ENCODE measurements at places on chromosomes 1 and 21.
A peak's percentile ranks its signal among the peaks of the same experiment; 100 is the strongest.

- DNase-seq, result no peak
Measured at GRCh38 chr1:34822202-34822601, 29.4 kb downstream of the GJA4 start.

- DNase-seq, result no peak
Measured at GRCh38 chr1:24152631-24153494, 9.9 kb upstream of the IL22RA1 start.

DNA sequence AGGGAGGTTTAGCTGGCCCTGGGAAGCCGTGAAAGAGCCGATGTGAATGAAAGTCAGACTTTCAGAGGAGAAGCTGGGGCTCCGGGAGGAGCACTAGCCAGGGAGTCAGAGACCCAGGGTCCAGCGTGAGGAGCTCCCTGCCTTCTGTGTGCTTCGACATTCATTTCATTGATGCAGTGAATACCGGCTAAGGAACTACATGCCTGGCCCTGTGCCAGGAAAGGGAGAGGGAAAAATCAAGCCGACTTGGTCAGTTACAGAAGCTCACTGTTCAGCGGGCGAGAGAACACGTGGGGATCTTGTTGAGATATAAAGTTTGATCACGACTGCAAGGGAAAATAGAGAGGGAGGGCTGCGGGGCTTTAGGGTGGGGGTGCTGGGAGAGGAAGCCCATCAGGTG is 76.7 kb upstream of the RUNX3 start:
- no peak for DNase-seq

DNA sequence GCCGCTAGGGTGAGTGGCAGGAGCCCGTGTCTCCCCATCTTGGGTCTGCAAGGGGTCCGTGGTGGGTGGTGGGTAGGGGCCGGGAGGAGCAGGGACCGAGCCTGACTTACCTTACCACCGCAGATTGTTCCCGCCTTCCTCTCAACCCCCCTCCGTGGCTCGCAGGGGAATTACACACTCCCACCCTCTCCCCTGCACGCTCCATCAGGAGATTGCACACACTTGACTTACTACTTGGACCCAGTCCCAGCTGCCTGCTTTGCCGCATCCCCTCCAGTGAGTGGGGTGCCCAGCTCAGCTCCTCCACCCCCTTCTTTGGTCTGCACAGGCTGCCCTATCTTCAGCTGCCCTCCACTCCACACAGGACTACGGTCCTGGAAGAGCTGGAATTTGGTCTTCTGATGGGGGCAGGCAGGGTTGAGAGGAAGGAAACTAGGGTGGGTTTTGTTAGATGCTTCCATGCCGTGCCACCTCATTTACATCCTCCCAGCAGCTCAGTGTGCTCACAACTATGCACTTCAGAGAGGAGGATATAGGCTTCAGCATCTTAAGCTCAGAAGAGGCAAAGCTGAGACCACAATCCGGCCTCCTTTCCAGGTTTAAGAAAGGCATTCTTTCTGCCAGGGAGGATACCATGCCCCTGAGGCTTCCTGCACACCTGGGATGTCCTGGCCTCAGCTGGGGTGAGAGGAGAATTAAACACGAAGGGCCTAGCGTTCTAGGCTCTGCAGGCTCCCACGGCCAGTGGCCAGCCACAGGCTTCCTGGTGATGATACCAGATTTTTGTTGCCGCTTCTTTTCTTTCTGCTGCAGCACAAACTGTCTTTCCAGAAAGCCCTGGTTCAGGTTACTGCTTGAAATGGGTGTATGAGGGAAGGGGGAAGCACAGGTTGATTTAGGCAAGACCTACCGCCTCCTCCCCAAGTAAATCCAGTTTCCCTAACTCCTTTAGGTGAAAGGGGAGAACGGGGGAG is 2.3 kb downstream of the KCNC4 start:
- no peak for DNase-seq

GRCh38 chr1:6922096-6922931 is 137.1 kb downstream of the CAMTA1 start:
- DNase-seq, result no peak

GRCh38 chr1:244113532-244114320 is 62.6 kb downstream of the ZBTB18 start:
- peak; percentile 37 for DNase-seq

- no peak for DNase-seq
Measured at GRCh38 chr21:34270411-34270810, 93.4 kb upstream of the KCNE2 start.

- no peak for DNase-seq
Measured at GRCh38 chr1:18515120-18515667, 34.5 kb downstream of the KLHDC7A start.

- DNase-seq, result no peak
Measured at GRCh38 chr1:232038706-232039677, 412.4 kb downstream of the DISC1 start.

- no peak for DNase-seq
Measured at GRCh38 chr1:9573723-9574122, 15.0 kb upstream of the TMEM201 start.

DNA sequence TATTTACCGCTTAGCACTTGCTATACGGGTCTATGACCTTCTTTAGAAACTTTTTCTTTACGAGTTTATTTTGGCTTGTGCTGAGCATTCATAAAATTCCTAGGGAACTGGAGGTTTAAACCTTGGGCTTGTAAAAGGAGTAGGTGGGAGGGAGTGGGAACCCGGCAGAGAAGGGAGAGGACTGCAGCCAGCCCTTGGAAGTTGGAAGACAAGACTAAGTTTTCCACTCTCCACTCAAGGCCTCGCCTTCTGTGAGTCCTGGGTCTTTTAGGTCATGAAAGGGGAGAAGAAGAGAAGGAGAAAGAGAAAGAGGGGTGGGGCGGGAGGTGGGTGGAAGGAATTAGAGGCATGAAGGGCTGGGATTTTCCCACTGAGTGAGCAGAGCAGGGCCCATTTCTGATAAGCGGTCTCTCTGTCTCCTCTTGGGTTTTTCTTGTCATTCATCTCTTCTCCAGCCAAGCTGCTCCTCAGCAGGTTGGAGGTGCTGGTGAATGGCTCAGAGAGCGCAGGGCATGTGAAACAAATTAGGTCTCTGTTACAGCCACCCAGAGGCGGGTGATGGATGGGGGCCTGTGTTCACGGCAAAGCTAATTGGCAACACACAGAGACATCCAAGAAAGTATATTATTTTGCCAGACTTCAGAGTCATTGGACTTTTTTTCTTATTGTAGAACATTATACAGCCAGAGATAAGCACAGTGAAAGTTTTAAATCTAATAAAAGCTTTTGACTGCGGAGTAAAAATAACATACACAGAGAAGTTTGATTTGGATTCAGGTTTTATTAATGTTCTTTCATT is 247.3 kb downstream of the FOXD2 start:
- DNase-seq, result no peak

GRCh38 chr1:201753492-201753891 is 75.5 kb upstream of the IPO9 start:
- no peak for DNase-seq

Data from HS-5 (cell line).